ENCODE measurements at places on chromosomes 2 and 18.

DNA sequence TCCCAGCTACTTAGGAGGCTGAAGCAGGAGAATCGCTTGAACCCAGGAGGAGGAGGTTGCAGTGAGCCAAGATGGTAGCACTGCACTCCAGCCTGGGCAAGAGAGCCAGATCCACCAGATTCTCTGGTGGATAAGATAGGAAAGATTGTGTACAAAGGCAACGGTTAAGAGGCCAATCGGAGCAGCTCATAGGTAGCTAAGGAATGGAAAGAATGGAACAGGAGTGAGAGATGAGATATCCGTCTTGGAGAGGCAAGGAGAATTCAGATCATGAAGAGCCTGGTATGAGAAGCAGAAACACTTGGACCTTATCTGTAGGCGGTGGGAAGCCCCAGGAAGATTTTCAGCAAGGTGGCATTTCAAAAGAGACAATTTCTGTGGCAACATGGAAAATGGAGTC lies 27.1 kb downstream of the TTR start:
- DNase-seq: no peak

GRCh38 chr2:220891405-220891804 lies 680.7 kb downstream of the EPHA4 start:
- peak; percentile 10 for DNase-seq

DNA sequence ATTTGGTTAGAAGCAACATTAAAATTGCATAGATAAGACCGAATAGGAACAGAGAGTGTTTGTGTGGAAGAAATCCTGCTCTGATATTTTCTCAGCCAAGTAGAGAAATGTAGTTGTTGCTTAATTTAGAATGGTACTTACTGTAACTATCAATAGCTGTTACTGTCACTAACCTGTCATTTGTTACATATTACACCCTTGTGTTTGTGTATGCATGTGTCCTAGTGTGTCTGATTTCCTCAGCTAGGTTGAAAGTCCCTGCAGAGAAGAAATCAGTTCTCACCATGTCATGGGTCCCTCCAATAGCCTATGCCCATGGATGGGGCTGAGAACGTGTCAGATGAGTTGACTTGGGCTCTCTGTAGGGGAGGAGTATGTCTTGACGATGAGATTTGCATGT lies 94.4 kb downstream of the SPTBN1 start:
- no peak for DNase-seq

DNA sequence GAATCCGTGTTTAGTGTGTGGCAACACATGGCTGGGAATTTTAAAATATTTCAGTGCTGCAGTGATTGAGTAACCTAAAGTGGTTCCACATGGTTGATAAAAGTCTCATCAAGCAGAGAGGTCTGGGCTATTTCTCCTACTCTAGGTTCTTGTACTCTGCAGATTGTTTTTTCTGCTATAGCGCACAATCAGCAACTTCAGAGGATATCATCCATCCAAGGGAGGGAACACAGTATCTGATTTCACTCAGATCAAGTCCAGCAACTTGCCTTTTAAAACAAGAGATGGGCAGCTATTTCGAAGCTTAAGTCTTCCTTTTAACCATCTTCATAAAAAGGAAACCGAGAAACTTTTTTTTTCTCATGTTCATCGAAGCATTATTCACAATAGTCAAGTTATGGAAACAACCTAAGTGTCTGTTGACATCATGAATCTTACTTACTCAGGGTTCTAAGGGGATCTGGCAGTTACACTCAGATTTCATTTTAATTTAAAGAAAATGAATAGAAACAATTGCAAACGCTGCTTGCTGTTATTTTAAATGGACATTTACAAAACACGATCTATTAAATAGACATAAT lies 172.7 kb upstream of the TRIB2 start:
- no peak for DNase-seq

DNA sequence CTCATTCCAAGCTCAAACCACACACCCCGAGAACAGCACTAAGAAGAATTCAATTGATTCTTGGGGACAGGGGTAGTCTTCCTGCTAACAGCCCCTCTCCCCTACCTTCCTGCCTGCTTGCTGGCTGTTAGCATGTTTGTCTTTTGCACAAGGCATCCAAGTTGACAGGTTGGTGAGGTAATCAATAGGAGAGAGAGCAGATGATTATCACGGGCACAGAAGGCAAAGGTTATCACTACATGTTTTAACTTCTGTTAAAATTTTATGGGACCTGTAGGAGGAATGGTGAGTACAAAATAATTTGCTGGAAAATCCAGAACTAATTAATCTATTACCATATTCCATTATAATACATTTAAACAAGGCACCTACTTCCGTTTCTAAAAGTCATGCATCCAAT lies 442.1 kb upstream of the TCF4 start:
- no peak for DNase-seq

DNA sequence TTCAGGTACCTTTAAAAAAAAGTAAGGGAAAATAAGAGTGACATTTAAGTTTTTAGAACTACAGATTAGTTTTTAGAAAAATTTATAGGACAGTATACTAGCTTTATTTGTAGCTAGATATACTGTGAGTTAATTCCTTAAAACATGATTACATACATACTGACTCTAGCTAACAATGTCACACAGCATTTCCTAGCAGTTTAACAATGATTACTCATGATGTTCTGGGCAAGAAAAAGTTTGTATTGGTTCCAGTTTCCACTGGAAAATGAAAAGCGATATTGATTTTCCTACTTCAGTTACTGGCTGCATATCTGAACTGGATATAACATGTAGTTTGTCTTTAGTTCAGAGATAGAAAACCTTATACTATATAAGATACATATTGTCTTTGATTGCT lies 19.4 kb downstream of the SLC39A6 start:
- no peak for DNase-seq

GRCh38 chr2:65287364-65287763 lies 59.7 kb downstream of the ACTR2 start:
- no peak for DNase-seq

- no peak for DNase-seq
These were observed 157.1 kb downstream of the DYM start for GRCh38 chr18:49303379-49303778.

- no peak for DNase-seq
These were observed 36.3 kb downstream of the SMAD2 start for GRCh38 chr18:47893939-47894699.

DNA sequence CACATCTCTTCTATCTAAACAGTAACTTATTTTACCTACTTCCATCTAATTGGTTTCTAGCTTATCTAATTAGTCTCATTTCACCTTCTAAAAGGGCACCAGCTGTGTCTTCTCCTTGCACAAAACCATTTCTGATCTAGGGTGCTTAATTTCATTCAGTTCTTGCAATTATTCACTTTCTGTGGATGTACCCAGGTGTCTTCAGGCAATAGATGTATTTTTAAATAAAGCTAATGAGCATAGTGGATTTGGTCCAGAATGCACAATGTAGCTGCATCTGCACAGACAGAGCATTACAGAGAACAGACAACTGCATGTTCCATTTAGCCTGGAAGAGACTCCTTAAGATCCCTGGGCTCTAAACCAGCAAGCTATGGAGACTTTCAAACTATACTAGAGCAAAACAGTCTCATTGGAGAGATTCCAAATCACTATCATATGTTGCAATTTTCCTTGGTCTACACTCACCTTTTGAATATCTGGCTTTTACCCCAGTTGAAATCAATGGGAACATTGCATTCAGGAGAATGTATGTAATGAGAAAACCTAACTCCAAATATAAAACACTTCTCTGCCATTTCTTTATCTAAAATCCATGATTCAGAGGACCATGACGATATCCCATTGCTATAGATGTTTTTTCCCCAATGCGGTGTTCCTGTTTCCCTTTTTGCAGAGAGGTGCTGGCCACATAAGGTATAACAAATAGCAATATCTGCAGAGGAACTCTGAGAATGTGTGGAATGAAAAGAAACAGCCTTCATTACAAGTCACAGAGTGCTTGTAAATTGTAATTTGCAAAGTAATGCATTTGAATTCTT lies 3.5 kb upstream of the RFX8 start:
- no peak for DNase-seq

DNA sequence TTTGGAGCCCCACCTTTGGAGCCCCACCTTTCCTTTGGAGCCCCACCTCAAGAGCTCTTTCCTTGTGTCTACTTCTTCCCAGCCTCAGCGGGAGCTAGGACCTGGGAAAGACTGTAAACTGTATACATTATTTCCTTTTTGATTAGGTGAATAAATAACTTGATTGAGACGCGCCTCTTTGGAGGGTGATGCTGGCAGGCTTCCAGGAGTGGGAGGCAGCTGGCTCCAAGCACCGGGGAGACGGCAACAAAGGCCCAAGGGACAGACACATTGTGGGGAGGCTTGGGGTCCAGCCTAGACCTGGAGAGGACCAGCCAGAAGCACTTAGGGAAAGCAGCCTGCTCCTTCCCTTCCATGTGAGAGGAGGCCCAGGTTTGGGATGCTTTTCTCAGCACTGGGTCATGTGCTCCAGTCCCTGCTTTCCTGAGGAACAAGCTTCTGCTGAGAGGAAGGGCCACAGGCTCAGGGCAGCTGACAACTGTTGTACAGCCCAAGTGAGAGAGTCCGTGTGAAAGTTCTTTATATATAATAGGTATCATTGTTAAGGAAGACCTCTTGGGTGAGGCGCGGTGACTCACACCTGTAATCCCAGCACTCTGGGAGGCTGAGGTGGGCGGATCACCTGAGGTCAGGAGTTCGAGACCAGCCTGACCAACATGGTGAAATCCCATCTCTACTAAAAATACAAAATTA lies 297.2 kb upstream of the SLC14A2 start:
- no peak for DNase-seq

- DNase-seq: no peak
These were observed 26.0 kb upstream of the GALNT5 start for GRCh38 chr2:157231476-157231875.

- no peak for DNase-seq
These were observed 14.1 kb downstream of the TLK1 start for GRCh38 chr2:171146633-171147032.

- DNase-seq: no peak
These were observed 365.4 kb downstream of the SS18 start for GRCh38 chr18:25724997-25725396.

- DNase-seq: no peak
These were observed 15.5 kb downstream of the HEATR5B start for GRCh38 chr2:37068686-37069085.

GRCh38 chr2:69271831-69272257 lies 115.2 kb downstream of the GFPT1 start:
- no peak for DNase-seq

GRCh38 chr18:51480407-51481261 lies 283.2 kb upstream of the MEX3C start:
- DNase-seq: peak; percentile 73

DNA sequence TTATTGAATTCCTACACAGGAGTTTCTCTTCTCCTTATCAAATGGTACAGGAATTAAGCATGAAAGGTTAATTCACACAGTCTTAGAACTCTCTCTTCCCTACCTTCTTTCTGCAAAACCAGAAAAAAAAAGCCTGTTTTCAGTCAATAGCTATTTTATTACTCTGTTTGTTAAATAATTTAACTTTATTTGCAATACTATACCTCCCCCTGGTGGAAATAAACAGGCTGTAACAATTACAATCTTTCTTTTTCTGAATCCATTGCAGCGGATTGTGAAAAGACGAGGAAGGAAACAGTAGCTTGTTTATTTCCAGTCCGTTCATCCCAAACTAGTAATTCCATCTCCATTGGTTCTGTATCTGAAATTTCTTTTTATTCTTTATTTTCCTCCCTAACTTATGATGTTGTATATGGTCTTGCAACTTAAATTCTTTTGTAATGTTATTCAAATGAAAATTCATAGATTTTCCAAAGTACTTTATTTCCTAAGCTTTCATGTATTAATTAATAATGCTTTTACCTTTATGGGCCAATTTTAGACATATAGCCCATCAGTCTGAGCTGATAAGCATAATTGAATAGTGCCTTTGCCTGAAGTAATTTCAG lies 165.2 kb downstream of the SH3BP4 start:
- DNase-seq: no peak

DNA sequence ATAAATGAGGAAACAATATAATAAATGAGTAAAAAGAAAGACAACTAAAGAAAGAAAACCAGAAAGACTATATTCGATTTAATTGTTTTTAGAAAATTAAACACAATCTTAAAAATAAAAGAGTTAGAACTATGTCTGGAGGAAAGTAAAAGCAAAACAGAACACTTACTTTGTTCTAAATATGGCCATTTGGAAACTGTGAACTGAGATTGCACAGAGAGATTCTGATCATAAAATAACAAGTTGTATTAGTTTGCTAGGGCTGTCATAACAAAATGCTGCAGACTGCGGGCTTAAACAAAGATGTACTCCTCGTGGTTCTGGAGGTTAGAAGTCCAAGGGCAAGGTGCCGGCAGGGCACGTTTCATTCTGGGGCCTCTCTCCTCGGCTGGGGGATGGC lies 128.1 kb upstream of the AQP4 start:
- DNase-seq: no peak

DNA sequence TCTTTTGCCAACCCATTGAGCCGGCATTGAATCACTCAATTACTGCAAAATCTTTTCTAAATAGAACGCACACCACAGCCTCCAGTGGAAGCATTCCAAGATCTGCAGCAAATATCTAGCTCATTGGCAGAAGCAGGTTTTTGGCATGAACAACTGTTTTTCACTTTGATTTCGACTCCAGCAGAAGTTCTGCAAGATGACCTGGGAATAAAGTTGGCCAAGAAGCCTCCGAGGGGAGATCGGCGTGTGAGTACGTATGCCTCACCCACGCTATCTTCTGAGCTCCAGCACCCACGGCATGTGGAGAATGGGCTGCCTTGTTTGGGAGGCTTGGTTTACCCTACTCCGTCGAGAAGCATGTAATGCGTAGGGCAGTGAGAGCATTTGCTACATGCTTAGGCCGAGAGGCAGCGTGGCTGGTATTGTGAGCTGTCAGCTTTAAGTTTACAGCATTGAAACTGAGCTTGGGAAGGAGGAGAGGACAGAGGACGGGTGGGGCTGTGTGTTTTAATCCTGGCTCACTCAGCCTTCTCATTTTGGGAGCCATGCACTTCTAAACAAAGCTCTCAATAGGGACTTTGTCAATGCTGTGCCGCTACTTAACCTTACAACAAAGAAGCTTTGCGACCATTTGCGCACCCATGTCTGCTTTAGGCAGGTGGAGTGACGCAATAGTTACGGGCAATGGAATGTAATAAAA lies 10.5 kb downstream of the PCARE start:
- no peak for DNase-seq

GRCh38 chr2:45391866-45392265 lies 219.2 kb downstream of the SRBD1 start:
- no peak for DNase-seq
